ENCODE measurements at places on chromosomes 7 and 10.

GRCh38 chr7:134737566-134738345 is 41.7 kb upstream of the CALD1 start:
- no peak for DNase-seq

DNA sequence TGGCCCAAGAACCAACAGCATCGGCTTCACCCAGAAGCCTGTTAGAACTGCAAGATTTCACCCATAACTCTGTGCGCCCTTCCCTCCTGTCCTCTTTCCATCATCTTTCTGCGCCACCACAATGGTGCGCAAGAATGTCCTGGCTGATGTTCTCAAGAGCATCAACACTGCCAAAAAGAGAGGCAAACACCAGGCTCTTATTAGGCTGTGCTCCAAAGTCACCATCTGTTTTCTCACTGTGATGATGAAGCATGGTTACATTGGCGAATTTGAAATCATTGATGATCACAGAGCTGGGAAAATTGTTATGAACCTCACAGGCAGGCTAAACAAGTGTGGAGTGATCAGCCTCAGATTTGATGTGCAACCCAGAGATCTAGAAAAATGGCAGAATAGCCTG is 115.2 kb upstream of the FGFR2 start:
- DNase-seq = no peak

- no peak for DNase-seq
Observed at GRCh38 chr7:148856891-148857290, 27.2 kb downstream of the EZH2 start.

DNA sequence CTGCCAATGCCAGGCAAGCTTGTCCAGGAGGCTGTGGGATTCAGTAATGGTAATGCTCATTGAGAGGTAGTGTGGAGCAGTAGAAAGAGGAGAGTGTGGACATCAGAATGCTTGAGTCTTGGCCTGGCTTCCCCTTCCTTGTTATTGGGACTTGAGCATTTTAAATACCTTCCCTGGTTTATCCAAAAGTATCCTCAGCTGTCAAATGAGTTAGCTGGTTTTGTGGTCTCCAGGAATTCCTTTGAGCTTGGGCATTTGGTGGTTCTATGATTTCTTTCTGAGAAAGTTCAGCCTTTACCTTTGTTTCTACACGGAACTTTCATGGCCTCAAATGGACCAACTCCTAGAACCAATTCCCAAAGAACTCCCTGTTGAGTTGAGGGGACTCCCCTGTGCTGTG is 264.3 kb downstream of the PTEN start:
- no peak for DNase-seq

- DNase-seq = no peak
Observed at GRCh38 chr7:91085175-91085574, 179.1 kb upstream of the FZD1 start.

DNA sequence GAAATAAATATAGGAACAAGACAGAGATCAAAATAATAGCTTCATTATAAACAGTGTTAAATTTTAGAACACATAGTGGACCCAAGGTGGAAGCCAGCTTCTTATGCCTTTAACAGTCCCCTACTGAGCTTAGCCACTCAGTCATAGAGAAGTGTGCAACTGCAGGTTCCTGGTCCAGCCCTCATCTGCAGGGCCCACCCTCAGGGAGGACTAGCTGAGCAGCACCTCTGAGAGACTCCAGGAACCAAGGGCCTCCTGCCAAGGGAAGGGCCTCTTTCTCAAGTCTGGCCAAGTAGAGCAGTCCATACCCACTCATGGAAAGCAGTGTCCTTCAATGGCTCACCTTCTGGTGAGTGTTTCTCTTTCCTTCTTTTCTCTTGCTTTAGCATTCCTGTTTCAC is 173.7 kb upstream of the PRPS1L1 start:
- DNase-seq = no peak

DNA sequence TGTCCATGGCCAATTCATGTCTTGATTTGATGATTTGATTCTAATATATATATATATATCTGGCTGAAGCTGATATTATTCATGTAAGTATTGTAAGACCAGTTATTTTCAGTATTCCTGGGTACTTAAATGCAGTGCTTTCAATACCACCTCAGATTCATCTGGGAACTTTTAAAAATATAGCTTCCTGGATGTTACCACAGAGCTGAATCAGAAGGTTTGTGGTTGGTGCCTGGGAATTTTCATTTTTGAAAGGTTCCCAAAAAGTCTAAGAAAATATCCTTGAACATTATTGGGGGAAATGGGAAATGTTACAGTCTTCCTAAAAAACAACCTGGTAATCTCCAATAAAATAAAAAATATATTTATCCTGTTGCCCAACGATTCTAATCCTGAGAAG is 10.7 kb upstream of the PPP3CB start:
- DNase-seq = no peak

DNA sequence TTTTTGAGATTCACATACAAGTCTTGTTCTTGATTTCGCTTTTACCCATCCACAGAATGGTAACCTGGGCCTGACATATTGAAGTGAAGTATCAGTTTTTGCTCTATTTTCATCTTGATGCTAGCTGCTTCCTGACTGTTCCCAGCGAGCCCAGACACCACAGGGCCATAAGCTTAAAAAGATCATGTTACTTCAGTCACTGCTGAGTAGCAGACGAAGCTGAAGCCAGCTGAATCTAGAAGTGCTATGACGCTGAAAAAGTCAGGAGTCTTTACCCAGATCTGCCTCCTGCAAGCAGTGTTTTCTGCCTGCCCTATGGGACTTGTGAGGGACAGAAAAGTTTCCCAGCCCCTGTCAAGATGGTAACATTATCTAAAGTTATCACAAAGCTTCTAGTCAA is 2.7 kb upstream of the PRXL2A start:
- DNase-seq = peak; percentile 25

DNA sequence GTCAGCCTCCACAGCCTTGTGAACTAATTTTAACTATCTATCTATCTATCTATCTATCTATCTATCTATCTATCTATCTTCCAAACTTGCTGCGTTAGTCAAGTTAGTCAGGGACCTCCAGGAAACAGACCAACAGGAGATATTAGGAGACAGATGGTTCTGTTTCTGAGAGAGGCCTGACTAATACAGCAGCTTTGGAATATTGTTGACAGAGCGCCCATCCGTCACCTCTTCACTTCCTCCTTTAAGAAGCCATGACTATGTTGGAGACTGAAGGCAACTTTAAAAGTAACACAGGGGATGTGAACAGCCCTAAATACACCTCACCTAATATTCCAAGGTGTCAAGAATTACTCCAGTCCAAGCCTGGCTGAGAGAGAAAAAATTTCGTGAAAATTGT is 280.9 kb upstream of the IGFBP3 start:
- DNase-seq = no peak

- no peak for DNase-seq
Observed at GRCh38 chr7:98073047-98073446, 33.6 kb upstream of the LMTK2 start.

DNA sequence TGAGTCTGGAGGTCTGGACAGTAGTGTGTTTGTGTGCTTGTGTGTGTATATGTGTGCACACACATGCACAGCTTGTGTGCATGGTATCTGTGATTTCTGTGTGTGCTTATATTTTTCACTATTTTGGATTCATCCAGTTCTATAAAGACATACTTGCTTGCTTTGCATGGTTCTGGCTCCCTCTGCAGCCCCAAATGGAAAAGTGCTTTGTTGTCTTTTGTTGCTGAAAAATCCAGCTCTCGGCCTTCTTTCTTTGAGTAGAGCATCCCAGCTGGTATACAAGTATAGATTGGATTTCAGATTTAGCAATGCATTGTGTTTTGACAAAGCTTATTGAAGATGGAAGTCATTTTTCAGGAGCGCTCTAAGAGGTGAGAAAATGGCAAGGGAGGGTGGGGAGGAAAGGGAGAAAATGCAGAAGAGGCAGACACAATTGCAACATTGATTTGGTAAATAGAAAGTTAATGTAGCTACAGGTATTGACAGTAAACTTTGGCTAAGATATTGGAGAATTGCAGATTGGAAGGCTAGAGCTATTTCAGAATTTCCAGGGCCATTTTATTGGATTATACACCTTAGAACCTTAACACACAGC is 333.9 kb downstream of the AUTS2 start:
- DNase-seq = no peak

DNA sequence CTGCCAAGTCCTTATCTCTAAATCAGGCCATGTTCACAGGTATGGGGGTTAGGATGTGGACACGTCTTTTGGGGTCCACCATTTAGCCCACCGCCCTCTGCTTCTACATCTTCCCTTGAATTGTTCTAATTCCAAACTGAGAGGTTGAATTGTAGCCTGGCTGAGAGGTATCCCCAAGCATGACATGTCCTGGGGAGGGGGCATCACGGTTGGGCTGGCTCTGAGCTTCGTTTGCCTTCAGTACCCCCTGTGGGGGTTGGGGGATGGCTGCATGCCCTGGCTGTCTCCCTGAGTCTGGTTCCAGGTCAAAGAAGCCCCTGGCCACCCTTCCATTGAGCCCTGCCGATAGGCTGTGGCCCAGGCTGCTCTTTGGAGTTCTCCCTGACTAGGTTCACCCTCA is 204.6 kb downstream of the GLRX3 start:
- no peak for DNase-seq

DNA sequence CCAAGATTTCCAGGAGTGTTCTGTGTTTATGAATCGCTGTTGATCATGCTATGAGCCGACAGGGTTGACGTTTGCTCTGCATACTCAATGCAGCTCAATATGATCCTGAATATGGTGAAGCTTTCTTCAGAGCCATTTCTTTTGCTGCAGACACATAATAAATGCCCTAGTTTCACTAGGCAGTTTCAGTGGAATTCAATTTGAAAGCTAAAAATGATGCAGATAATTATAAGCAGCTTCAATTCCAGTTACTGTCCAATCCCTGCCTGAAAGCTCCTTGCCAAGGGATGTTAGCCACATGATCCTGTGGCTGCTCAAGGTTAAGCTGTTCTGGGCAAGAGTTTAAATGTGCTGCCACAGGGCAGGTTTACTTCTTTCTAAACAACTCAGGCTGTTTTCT is 805.6 kb downstream of the NRG3 start:
- no peak for DNase-seq

GRCh38 chr10:10078446-10078845 is 939.2 kb upstream of the CELF2 start:
- DNase-seq = no peak

GRCh38 chr7:45347804-45348203 is 190.2 kb downstream of the RAMP3 start:
- DNase-seq = peak; percentile 70

GRCh38 chr7:157278791-157279724 is 57.7 kb upstream of the DNAJB6 start:
- no peak for DNase-seq

DNA sequence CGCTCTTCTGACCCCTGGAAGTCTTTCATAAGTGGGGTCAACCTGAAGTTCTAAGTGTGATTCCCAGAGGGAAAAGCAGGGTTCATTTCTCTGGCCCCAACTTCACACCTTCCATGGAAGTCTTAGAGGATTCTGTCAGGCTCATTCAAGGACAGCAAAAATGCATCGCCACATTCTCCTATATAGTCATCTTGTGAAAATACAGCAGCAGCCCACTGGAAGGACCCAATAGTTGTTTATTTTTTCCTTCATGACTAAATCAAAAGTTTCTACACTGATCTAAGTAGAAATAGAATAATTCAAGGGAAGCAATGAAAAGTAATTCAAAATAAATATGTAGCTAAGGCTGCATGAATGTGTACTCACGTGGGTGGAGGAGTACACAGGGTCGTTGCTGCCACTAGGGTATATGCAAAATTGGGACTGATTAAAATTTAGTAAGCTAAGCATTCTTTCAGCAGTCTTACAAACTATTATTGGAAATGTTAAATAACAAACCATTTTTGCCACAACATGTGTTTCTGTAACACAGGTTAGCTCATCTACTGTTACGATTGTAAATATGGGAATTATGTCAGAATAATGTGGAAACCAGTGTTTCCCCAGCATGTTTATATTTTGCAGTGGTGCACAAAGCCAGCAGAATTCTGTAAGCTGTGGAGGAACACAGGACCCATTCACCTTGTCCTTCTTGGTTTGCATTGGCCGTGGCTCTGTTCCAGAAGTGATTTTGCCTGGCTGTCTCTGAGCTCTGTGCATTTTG is 33.5 kb downstream of the EEPD1 start:
- DNase-seq = no peak

DNA sequence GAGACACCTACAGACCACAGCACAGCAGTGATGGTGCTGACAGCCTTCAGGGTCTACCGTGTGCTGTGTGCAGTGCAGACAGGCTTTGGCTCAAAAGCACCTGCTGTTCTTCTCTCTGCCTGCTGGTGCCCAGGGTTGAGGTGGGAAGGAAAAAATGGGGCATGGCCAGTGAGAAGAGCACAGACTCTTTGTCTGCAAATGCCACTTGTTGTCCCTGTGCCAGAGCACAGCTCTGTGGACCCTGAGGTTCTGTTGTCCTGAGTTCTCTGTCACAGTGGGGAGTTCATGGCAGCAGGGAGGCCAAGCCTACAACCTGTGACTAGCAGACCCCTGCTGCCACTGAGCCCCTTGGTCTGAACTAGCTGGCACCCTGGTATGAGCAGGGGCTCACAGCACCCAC is 376.7 kb downstream of the GLRX3 start:
- DNase-seq = no peak

- DNase-seq = no peak
Observed at GRCh38 chr10:130246113-130246512, 109.9 kb downstream of the GLRX3 start.

GRCh38 chr7:116259156-116259870 is 49.0 kb downstream of the TES start:
- no peak for DNase-seq

DNA sequence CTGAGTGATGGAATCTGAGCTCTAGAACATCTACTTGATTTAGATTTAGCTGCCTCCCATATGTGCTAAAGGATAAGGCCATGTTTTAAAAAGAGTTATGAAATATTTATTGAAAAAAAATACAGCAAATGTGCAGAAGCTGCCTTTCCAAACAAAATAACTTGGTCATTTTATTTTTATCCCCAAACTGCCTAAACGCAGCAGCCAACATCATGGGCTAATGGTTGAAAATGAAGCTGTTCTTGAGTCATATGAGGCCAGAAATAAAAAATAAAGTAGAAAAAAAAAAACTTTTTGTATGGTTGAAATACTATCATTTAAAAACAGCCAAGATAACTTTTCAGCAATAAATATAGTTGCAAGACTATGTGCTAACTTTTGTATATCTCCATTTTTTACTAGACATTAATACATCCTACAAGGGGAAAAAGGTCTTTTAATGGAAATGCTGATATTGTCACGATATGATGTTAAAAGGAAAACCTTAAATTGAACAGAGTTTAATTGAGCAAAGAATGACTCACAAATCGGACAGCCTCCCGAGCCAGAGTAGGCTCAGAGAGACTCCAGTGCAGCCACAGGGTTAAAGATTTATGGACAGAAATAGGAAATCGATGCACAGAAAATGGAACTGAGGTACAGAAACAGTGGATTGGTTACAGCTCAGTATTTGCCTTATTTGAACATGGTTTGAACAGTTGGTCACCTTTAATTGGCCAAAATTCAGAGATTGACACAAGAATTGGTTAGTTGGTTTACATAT is 305.8 kb downstream of the MDFIC start:
- no peak for DNase-seq

- DNase-seq = no peak
Observed at GRCh38 chr10:127257395-127257794, 61.0 kb upstream of the INSYN2A start.

DNA sequence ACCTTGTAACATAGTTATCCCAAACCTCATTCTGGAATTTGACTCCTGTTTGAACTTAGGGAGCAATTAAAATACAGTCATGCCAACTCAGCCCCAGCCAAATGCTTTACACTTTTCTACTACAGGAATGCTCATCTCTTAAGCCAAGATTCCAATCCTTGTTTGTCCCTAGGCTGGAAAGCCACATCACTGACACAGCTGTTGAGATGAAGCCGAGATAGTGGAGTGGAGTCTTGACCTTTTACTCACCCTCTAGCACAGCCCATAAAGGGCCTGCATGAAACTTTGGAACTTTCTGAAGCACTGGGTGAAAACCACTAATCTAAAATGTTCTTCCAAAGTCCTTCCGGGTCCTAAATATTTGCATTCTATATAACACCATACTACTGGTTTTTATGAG is 247.3 kb downstream of the ETV1 start:
- DNase-seq = no peak

Measured in HFF-Myc (cell line).